ENCODE measurements at places on chromosomes 12 and 14.

DNA sequence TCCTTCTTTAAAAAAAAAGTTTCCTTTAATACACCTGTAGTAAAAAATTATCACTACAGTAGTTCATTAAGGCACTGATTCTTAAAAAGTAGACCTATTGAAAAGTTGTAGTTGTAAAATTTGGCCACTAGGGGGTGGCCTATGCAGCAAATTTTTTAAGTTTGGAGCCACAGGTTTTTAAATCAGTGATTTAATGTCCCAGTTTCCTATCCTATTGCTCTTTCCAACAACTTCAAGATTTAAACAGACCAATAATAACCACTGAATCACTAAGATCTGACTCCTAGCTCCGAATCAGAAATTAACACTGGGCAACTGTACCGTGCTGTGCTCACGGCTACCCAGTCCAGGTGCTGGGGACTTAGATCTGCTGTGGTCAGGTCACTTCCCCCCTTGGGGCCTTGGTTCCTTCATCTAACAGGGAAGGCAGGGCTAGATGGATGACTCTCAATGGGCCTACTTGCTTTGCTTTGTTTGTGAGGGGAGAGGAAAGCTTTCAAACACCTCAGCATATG lies 279.3 kb downstream of the MED13L start:
- DNase-seq: peak; percentile 51
- H3K27ac ChIP-seq: no peak overlapping the region
- H3K27me3 ChIP-seq: no peaks in the 10 kb centered on the region
- H3K4me1 ChIP-seq: no peaks in the 10 kb centered on the region

GRCh38 chr12:55687746-55688145 lies 20.0 kb downstream of the ITGA7 start:
- no peak overlapping the region for H3K27ac ChIP-seq
- H3K4me1 ChIP-seq: no peaks in the 10 kb centered on the region
- H3K27me3 ChIP-seq: no peaks in the 10 kb centered on the region
- no peak for DNase-seq
- peaks cover 2% of the 10 kb centered on the region for H3K36me3 ChIP-seq

GRCh38 chr14:23449314-23449713 lies 13.9 kb upstream of the MYH7 start:
- H3K36me3 ChIP-seq: no peaks in the 10 kb centered on the region
- no peak for DNase-seq

DNA sequence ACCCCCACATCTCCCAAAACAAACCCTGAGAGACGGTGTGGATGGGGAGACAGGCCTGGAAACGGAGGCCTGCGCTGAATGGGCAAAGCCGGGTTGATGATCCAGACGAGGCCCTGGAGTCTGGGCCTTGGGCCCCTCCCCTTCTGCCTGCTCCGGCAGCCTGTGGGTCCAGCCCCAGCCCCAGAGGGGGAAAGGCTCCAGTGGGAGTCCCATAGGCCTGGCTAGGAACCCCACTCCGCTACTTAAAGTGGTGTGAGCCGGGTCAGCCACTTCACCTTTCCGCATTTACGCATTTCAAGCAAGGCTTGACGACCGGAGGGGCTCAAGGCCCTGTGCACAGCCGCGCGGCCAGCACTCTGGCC lies 695 bp upstream of the TNFAIP2 start:
- H3K27me3 ChIP-seq: no peaks in the 10 kb centered on the region
- peak overlapping the region; percentile 50 for H3K27ac ChIP-seq
- peaks cover 5% of the 10 kb centered on the region for H3K36me3 ChIP-seq
- DNase-seq: peak; percentile 39
- H3K4me3 ChIP-seq: peak overlapping the region; percentile 72
- H3K4me1 ChIP-seq: peaks cover 31% of the 10 kb centered on the region

DNA sequence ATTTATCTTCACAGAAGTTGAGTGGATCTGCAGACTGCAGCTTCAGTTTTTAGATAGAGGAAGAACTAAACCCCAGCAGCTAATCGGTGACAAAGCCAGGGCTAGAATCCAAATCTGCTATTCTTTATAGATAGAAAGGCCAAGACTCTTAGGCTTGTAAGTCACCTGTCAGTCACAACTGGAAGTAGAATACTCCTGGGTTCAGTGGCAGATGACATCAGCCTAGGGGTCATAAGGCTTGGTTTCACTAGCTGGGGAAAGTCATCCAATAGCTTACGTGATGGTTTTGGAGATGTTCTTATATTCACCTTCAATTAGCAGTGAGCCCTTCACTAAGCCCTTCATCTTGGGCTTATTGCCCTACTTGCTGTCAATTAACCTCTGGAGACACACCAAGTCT lies 93.4 kb downstream of the APAF1 start:
- no peaks in the 10 kb centered on the region for H3K27me3 ChIP-seq
- H3K36me3 ChIP-seq: no peaks in the 10 kb centered on the region
- DNase-seq: no peak
- no peak overlapping the region for H3K27ac ChIP-seq

- H3K4me1 ChIP-seq: peaks cover 3% of the 10 kb centered on the region
- H3K27me3 ChIP-seq: no peaks in the 10 kb centered on the region
- H3K4me3 ChIP-seq: no peak overlapping the region
- no peaks in the 10 kb centered on the region for H3K36me3 ChIP-seq
These were observed 393 bp upstream of the KLHL33 start for GRCh38 chr14:20436363-20436755.

DNA sequence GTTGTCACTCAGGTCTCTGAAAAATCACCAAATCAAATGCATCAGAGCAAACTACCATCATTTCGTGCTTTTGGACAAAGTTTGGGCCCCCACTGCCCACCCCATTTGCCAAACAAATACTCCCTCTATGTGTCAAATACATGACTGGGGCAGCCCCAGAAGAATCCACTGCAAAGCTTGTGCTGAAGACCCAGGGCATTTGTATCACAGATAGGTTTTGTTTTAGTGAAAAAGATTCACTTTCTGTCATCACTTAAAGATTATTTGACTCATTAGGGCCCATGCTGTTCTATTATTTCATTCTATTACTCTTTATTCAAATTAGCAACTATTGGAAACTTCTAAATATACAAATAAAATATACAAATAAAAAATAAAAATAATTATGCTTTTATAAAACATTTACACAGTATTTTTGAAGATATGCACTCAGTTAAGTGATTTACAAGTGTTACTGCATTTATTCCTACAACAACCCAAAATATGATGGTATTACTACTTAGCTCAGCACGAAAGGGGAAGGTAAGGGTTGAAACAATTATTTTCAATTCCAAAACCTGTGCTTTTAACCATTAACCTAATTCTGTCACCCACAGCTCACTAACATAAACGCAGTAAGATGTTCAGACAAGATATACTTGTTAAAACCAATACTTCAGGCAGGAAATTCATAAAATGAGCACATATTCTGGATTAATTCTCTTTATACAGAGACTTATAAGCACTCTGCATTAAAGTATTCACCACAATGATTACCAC lies 36.5 kb downstream of the LRIG3 start:
- H3K36me3 ChIP-seq: peaks cover 18% of the 10 kb centered on the region
- H3K27ac ChIP-seq: no peak overlapping the region
- no peak overlapping the region for H3K4me3 ChIP-seq

- no peaks in the 10 kb centered on the region for H3K4me1 ChIP-seq
- no peak overlapping the region for H3K4me3 ChIP-seq
- no peaks in the 10 kb centered on the region for H3K36me3 ChIP-seq
- H3K27me3 ChIP-seq: no peaks in the 10 kb centered on the region
- peak; percentile 1 for DNase-seq
These were observed 104.2 kb upstream of the ABCD2 start for GRCh38 chr12:39723831-39724230.

- H3K36me3 ChIP-seq: no peaks in the 10 kb centered on the region
- DNase-seq: no peak
- H3K27ac ChIP-seq: no peak overlapping the region
- no peaks in the 10 kb centered on the region for H3K4me1 ChIP-seq
These were observed 11.2 kb upstream of the CDC42BPB start for GRCh38 chr14:103068351-103069073.

DNA sequence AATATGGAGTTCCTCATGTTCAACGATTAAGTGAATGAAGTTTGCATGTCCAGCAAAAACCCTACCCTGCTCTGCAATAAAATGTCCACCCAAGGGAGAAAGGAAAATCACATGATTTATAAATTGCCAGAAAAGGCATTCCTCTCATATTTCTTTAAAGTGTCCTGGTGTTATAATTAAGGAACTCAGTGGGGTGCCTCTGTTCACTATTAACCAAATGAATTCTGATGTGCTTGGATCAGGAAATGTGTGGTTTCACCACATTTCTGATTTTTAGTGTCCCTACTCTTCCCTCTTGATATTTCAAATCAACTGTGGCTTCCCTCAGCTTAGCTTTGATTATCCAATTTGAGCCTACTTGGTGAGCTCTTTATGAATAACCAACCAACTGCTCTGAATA lies 208.1 kb downstream of the PHLDA1 start:
- no peaks in the 10 kb centered on the region for H3K27me3 ChIP-seq
- no peak for DNase-seq
- H3K36me3 ChIP-seq: no peaks in the 10 kb centered on the region
- H3K4me3 ChIP-seq: no peak overlapping the region
- H3K4me1 ChIP-seq: peaks cover 36% of the 10 kb centered on the region

- DNase-seq: peak; percentile 30
- no peak overlapping the region for H3K4me3 ChIP-seq
- no peaks in the 10 kb centered on the region for H3K27me3 ChIP-seq
- H3K27ac ChIP-seq: no peak overlapping the region
- no peaks in the 10 kb centered on the region for H3K4me1 ChIP-seq
- no peaks in the 10 kb centered on the region for H3K36me3 ChIP-seq
These were observed 268.3 kb downstream of the NPAS3 start for GRCh38 chr14:33206981-33207380.

DNA sequence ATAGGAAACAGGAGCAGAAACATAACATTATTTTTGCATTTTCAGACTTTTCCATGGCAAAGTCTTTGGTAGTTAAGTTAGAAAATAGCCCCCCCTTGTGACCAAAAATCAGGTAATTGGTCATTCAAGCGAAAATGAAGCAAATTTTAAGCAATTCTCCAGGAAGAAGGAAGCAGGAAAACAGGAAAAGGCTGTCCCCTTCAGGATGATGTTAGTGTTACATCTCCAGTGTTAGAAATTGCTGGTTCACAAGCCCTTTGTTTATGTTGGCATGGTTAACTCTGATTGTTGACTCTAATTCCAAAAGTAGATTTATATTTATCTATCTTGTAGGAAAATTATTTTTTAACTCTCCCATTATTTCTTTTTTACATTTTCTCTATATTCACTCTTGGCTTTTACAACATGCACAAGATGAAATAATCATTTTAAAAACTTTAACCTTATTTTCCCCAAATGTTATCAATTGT lies 18.8 kb upstream of the GAS2L3 start:
- no peaks in the 10 kb centered on the region for H3K27me3 ChIP-seq
- no peak overlapping the region for H3K4me3 ChIP-seq
- no peaks in the 10 kb centered on the region for H3K36me3 ChIP-seq
- peak; percentile 93 for DNase-seq
- H3K4me1 ChIP-seq: no peaks in the 10 kb centered on the region
- H3K27ac ChIP-seq: no peak overlapping the region

DNA sequence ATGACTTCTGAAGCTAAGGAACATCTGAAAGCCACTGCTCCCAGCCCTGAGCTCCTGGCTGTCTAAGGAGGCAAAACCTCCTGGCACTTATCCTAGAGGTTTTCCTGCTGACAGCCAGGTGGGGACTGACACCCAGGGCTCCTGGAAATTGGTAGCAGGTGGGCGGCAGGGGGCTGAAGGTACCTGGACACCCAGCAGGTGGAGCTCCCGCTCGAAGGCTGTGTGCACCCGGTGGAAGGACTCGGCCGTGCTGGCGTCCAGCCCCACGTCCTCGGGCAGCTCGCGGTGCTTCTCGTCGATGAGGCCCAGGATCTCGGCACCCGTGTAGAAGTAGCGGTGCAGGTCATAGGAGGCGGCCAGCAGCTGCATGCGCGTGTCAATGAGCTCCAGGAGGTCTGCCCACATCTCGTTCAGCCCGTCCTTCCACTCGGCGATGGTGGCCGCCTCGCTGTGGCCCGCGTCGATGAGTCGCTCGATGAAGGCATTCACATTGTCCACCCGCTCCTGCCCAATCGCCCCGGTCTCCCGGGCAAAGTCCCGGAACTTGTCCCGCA lies 68.2 kb downstream of the PLEKHG3 start:
- H3K27ac ChIP-seq: no peak overlapping the region
- no peaks in the 10 kb centered on the region for H3K36me3 ChIP-seq
- H3K27me3 ChIP-seq: peaks cover 12% of the 10 kb centered on the region
- H3K4me3 ChIP-seq: no peak overlapping the region

DNA sequence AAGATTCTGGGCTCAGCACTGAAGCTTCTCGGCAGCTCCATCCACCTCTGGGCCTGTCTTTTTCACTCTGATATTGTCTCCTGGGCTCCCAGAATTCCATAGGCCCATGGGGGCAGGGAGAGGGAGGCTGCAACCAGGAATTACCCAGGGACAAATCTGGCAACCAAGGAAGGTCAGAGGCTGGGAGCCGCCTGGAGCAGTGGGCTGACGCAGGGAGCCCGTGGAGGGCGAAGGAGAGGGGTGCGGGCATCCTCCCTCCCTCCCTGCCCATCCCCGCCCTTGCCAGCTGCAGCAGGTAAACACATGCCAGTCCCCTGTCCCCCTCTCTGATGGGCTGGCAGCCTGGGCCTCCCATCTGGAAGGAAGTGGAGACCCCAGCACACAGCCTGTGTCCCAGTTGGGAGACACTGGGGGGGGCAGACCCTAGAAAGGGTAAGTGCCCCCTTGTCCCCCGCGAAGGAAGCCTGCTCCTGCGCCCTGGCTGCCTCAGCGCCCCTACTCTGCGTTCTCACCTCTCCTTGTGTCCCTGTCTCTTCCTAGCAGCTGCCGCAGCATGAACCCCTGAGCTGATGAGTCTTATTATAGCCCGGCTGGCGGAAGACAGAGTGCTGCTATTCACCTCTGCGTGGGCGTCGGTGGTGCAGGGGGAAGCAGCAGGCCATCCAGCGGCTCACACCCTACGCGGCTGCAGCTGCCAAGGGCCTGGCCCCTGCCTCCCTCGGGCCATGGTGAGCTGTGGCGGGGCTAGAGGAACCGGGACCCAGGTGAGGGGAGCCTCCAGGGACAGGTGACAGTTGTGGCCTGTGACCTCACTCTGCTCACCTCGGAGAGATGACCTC lies 6.7 kb downstream of the LRTM2 start:
- H3K36me3 ChIP-seq: no peaks in the 10 kb centered on the region
- no peak overlapping the region for H3K27ac ChIP-seq
- H3K4me1 ChIP-seq: no peaks in the 10 kb centered on the region
- peaks cover 40% of the 10 kb centered on the region for H3K27me3 ChIP-seq
- no peak for DNase-seq

DNA sequence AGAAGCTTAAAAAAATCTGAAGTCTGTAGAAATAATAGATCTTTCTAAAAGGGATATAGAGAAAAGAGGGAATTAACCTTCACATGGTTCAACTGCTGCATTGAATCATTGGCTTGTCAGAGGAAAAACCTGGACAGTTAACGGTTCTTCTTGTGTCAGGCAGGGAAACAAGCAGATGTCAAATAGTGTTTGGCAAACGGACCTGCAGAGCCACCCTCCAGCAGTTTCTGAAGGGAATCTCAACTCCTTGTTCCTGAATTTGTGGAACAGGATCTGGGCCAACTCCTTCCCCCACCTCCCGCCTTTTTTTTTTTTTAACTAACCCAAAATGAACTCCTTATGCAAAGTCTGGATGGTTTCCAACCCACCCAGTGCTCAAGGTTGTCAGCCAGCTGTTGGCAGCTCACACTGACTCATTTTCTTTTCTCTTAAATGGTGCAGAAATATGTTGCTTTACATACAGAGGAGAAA lies 187.3 kb downstream of the CAND1 start:
- no peaks in the 10 kb centered on the region for H3K27me3 ChIP-seq
- H3K27ac ChIP-seq: no peak overlapping the region
- no peak overlapping the region for H3K4me3 ChIP-seq

GRCh38 chr14:76421662-76422061 lies 45.7 kb downstream of the ESRRB start:
- H3K27ac ChIP-seq: no peak overlapping the region
- no peak overlapping the region for H3K4me3 ChIP-seq
- H3K36me3 ChIP-seq: no peaks in the 10 kb centered on the region

Data from fibroblast of lung (primary cell).